ENCODE measurements at places on chromosomes 7 and 10.

- peaks cover 26% of the 10 kb centered on the region for H3K4me1 ChIP-seq
- H3K4me3 ChIP-seq, result no peak overlapping the region
- H3K27ac ChIP-seq, result no peak overlapping the region
- DNase-seq, result no peak
Measured at GRCh38 chr7:93228302-93228701, 2.0 kb upstream of the HEPACAM2 start.

DNA sequence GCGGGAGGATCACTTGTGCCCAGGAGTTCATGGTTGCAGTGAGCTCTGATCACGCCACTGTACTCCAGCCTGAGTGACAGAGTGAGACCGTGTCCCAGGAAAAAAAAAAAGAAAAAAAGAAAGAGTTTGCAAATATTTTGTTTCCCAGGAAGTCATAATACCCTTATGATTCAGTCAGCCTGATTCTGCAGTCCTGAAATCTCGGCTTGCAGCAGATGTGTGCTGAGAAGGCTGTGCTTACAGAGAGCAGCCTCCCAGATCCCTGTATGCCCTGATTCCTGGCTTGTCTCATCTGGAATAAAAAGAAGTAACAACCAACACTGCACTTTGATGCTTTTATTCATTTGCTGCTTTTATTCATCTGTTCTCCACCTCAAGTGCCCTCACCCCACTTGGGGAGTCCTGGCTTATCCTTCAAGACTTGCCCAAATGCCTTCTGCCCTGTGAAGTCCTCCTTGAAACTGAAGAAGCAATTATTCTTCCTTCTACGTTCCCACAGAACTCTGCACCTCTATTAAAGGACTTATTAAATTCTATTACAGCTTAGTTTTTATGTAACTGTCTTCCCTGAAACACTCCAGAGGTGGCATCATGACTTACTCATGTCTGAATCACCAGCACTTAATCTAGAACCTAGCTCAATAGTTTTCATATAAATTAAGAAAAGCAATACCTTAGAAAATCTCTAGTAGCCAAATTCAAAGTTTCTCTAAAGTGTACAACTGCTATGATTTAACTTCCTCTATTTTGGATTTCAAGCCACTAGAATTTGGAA is 27.7 kb upstream of the BPGM start:
- H3K4me3 ChIP-seq, result no peak overlapping the region
- H3K36me3 ChIP-seq, result no peaks in the 10 kb centered on the region
- DNase-seq, result no peak
- H3K27me3 ChIP-seq, result no peaks in the 10 kb centered on the region
- peaks cover 7% of the 10 kb centered on the region for H3K4me1 ChIP-seq

GRCh38 chr10:33422471-33423153 is 88.1 kb upstream of the NRP1 start:
- peaks cover 14% of the 10 kb centered on the region for H3K4me1 ChIP-seq
- H3K4me3 ChIP-seq, result no peak overlapping the region
- DNase-seq, result no peak

GRCh38 chr7:108079648-108080591 is 50.2 kb downstream of the LAMB4 start:
- H3K4me3 ChIP-seq, result no peak overlapping the region
- H3K36me3 ChIP-seq, result no peaks in the 10 kb centered on the region
- H3K27me3 ChIP-seq, result no peaks in the 10 kb centered on the region

GRCh38 chr10:1638889-1639419 is 98.4 kb downstream of the ADARB2 start:
- no peak overlapping the region for H3K27ac ChIP-seq
- no peaks in the 10 kb centered on the region for H3K36me3 ChIP-seq
- DNase-seq, result no peak
- H3K27me3 ChIP-seq, result peaks cover 8% of the 10 kb centered on the region
- no peaks in the 10 kb centered on the region for H3K4me1 ChIP-seq

- no peaks in the 10 kb centered on the region for H3K27me3 ChIP-seq
- no peak overlapping the region for H3K27ac ChIP-seq
- no peaks in the 10 kb centered on the region for H3K4me1 ChIP-seq
- H3K4me3 ChIP-seq, result no peak overlapping the region
Measured at GRCh38 chr7:12701433-12701832, 14.0 kb downstream of the ARL4A start.

GRCh38 chr7:96548664-96549063 is 161.0 kb downstream of the SEM1 start:
- no peak for DNase-seq
- peaks cover 6% of the 10 kb centered on the region for H3K4me1 ChIP-seq
- no peaks in the 10 kb centered on the region for H3K27me3 ChIP-seq
- no peaks in the 10 kb centered on the region for H3K36me3 ChIP-seq

DNA sequence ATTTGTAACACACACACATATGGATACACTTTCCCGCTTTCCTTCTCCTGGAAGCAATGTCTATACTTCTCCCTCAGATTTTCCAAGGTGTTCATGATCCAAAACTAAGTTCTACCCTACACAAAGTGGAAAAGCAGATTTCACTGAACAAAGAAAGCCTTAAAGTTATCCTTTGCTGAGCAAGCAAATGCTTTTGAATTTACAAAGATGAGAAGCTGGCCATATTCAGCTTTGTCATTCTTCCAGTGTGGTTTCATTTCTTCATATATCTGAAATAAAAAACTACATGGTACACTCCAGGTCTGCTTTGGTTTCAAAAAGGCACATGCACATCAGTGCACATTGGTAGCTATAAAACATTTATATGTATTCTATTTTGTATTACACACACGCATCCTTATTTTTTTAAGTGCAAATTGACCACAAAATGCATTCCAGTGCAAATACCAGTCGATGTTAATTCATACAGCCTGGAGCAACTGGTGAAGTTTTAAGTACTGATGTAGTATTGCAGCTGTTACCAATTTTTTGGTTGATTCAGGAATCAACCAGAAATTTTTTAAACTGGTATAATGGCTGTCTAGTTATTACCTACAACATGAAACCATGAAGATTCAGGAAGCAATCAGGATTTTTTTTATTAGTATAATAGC is 65.5 kb upstream of the SRPK2 start:
- no peak for DNase-seq
- no peaks in the 10 kb centered on the region for H3K27me3 ChIP-seq
- no peaks in the 10 kb centered on the region for H3K36me3 ChIP-seq
- H3K4me1 ChIP-seq, result peaks cover 13% of the 10 kb centered on the region

- no peak overlapping the region for H3K4me3 ChIP-seq
- H3K36me3 ChIP-seq, result no peaks in the 10 kb centered on the region
- H3K27me3 ChIP-seq, result peaks cover 6% of the 10 kb centered on the region
- DNase-seq, result no peak
- no peak overlapping the region for H3K27ac ChIP-seq
Measured at GRCh38 chr10:1202343-1202742, 146.2 kb downstream of the WDR37 start.

- H3K4me1 ChIP-seq, result peaks cover 15% of the 10 kb centered on the region
- no peaks in the 10 kb centered on the region for H3K27me3 ChIP-seq
- no peak overlapping the region for H3K27ac ChIP-seq
Measured at GRCh38 chr10:122361046-122361445, 13.5 kb upstream of the PLEKHA1 start.

DNA sequence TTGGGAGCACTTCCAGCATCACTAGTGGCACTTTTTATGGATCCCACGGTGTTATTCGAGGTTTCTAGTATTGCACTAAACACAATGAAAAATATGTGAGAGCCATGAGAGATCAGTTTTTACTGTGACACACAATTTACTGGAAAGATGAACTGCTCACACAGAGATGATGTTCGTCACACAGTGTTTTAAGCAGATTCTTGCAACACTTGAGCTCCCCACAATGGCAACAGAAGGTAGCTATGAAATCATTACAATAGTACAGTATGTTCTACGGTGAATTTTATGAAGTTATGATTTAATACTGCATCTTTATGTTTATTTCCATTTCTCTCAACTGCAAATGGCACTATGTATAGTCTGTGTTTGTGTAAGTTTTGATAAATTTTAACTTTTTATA is 27.4 kb upstream of the ENTPD1 start:
- DNase-seq, result no peak
- H3K36me3 ChIP-seq, result no peaks in the 10 kb centered on the region
- H3K27ac ChIP-seq, result no peak overlapping the region
- H3K4me3 ChIP-seq, result no peak overlapping the region
- peaks cover 2% of the 10 kb centered on the region for H3K4me1 ChIP-seq
- H3K27me3 ChIP-seq, result no peaks in the 10 kb centered on the region

DNA sequence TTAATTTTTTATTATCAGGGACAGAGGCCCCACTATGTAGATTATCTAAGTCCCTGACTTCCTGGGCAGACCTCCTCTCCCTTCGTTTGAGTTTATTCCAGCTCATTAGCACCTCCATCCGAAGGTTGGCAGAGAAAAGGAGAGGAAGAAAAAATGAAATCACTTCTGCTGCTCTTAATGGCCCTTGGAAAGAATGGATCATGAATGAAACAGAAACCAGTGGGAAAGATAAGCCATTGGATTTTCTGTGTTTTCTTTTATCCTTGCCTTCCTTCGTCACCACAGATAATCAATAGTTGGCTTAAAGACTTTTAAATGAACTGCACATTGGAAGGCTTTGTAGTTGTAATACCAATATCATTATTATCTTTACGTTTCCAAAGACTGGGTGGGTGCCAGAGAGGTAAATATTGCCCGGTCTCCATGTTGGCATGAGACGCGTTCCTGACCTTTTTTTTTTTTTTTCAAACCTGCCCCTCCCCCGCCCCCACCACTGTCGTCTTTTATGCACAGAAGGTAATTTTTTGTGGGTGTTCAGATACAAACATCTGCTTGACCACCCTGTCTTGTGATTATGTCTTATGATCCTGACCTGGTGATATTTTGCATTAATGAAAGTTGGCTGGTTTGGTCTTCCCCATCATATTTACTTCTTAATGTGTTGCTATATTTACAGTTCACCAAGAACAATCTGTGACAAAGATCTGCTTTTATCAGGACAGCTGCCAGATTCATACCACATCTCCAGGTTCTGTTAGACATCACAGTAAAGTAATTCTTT is 116.8 kb downstream of the ARID5B start:
- H3K4me3 ChIP-seq, result no peak overlapping the region
- no peaks in the 10 kb centered on the region for H3K36me3 ChIP-seq
- H3K27me3 ChIP-seq, result no peaks in the 10 kb centered on the region
- H3K4me1 ChIP-seq, result peaks cover 52% of the 10 kb centered on the region

DNA sequence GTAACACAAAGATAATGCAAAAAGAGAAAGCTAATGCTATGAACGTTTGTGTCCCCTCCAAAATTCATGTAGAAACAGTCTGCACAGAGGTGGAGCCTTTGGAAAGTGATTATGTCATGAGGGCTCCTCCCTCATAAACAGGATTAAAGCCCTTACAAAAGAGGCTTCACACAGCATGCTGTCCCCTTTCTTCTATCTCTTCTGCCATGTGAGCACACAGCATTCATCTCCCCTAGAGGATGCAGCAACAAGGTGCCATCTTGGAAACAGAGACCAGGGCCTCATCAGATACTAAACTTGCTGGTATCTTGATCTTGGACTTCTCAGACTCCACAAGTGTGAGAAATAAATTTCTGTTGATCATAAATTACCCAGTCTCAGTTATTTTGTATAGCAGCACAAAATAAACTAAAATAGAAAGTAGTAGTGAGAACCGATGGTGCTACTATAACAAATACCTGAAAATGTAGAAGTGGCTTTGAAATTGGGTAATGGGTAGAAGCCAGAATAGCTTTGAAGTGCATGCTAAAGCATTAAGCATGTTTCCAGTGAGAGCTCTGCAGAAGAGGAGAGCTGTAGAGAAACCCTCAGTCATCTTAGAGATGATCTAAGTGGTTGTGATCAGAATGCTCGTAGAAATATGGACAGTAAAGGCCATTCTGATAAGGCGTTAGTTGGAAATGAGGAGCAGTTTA is 108.7 kb downstream of the DNAJC1 start:
- no peak overlapping the region for H3K27ac ChIP-seq
- DNase-seq, result no peak
- H3K4me3 ChIP-seq, result no peak overlapping the region
- peaks cover 31% of the 10 kb centered on the region for H3K36me3 ChIP-seq

DNA sequence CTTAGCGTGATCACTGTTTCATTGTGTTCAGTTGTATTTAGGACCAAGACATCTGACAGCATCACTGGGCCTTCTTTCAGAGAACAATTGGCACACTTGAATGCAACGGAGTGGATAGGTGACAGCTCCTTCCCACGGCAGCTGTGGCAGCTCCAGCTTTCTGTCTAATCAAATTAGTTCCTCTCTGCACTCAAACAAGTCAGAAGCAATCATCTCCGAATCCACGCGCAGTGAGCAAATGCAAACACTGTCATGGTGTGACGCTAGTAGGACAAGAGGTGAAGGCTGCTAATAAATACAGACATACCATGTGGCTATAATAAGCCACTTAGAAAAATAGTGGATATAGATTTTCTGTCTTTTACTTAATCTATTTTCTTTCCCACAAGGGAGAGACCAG is 542.4 kb downstream of the ACTR3B start:
- H3K4me1 ChIP-seq, result no peaks in the 10 kb centered on the region
- no peaks in the 10 kb centered on the region for H3K36me3 ChIP-seq
- no peak for DNase-seq
- no peaks in the 10 kb centered on the region for H3K27me3 ChIP-seq

DNA sequence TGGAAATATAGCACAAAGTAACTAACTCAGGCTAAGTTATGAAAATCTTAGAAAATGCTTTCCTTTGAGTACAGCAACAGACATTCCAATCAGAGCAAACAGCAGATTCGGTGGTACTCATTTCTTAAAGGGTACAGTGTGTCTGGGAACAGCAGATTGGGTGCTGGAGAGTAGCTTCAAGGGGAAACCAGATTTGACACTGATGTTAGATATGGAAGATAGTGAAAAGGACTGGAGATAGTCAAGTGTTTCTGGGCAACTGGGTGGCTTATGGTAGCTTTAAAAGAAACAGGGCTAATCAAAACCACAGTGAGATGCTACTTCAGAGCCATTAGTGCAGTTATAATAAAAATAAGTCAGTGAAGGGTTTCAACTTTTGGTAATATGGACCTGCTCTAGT is 12.1 kb upstream of the UMAD1 start:
- no peaks in the 10 kb centered on the region for H3K4me1 ChIP-seq
- no peaks in the 10 kb centered on the region for H3K27me3 ChIP-seq
- no peak overlapping the region for H3K4me3 ChIP-seq
- H3K27ac ChIP-seq, result no peak overlapping the region
- H3K36me3 ChIP-seq, result no peaks in the 10 kb centered on the region

- H3K4me3 ChIP-seq, result no peak overlapping the region
- no peaks in the 10 kb centered on the region for H3K27me3 ChIP-seq
- no peak overlapping the region for H3K27ac ChIP-seq
- no peak for DNase-seq
- no peaks in the 10 kb centered on the region for H3K36me3 ChIP-seq
- H3K4me1 ChIP-seq, result peaks cover 24% of the 10 kb centered on the region
Measured at GRCh38 chr7:69817841-69818635, 219.8 kb downstream of the AUTS2 start.

GRCh38 chr7:28432105-28432504 is 19.8 kb downstream of the CREB5 start:
- DNase-seq, result peak; percentile 73
- peak overlapping the region; percentile 34 for H3K27ac ChIP-seq
- H3K4me3 ChIP-seq, result no peak overlapping the region
- H3K27me3 ChIP-seq, result no peaks in the 10 kb centered on the region

DNA sequence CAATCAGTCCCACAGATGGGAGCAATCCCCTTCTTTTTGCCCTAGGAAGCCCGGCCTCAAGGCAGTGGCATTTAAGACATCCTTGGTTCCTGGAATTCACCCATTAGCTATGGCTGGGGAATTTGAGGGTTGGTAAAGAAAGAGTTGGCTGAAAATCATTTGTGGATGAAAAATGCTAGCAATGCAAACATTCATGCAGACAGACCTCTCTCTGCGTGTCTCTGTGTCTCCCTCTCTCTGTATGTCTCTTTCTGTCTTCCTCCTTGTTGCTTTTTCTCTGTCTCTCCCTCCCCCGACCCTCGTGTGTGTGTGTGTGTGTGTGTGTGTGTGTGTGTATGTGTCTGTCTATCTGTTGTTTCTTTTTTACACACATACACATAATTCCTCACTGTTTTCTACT is 19.4 kb downstream of the LDB3 start:
- no peak for DNase-seq
- no peak overlapping the region for H3K4me3 ChIP-seq
- no peak overlapping the region for H3K27ac ChIP-seq
- peaks cover 4% of the 10 kb centered on the region for H3K27me3 ChIP-seq
